NCI-H187 (cell line): ENCODE measurements at places on chromosomes 11 and 22.

- DNase-seq = peak; percentile 45
These were observed 164.5 kb upstream of the POU2AF2 start for GRCh38 chr11:111081021-111081511.

- no peak for DNase-seq
These were observed 6.7 kb upstream of the RAB3IL1 start for GRCh38 chr11:61924064-61924455.

- no peak for DNase-seq
These were observed 892.4 kb downstream of the KCNA4 start for GRCh38 chr11:29124470-29124869.

GRCh38 chr11:11247086-11247485 is 106.0 kb downstream of the CSNK2A3 start:
- no peak for DNase-seq

- DNase-seq = no peak
These were observed 31.6 kb upstream of the CCND1 start for GRCh38 chr11:69609351-69609750.

GRCh38 chr11:134264966-134265764 is 11.0 kb upstream of the GLB1L3 start:
- no peak for DNase-seq

GRCh38 chr11:27719546-27719925 is 19.3 kb upstream of the BDNF start:
- no peak for DNase-seq

DNA sequence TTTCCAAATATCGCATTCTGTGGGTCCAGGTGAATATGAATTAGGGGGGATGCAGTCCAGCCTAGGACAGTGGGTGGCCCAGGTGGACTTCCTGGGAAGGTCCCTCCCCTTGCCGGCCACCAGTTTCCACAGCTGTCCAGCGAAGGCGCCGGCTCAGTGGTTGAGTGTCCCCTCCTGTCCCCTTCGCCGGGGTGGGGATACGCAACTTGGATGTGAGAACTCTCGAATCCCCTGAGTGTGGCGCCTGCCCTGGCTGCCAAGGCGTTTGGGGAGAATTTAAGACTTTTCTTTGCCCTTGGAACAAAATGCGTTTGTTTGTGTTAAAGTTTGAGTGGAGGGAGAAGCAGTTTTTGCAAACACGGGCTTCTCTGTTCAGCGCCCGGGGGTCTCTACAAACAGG is 123.7 kb downstream of the KCNQ1OT1 start:
- no peak for DNase-seq

GRCh38 chr22:44003405-44004103 is 20.5 kb upstream of the PARVB start:
- DNase-seq = no peak

- no peak for DNase-seq
These were observed 4.5 kb downstream of the GSTT2 start for GRCh38 chr22:23984430-23984829.

DNA sequence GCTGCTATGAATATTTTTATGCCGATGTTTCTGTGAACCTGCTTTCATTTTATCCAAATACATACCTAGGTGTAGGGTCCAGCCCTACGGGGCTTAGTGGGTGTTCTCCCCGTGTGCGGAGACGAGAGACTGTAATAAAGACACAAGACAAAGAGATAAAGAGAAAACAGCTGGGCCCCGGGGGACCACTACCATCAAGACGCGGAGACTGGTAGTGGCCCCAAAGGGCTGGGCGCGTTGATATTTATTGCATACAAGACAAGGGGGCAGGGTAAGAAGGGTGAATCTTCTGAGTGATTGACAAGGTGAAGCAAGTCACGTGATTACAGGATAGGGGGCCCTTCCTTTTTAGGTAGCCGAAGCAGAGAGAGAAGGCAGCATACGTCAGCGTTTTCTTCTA is 920.1 kb downstream of the BRD1 start:
- no peak for DNase-seq

- DNase-seq = no peak
These were observed 1.5 kb downstream of the PRR33 start for GRCh38 chr11:1889941-1890855.

DNA sequence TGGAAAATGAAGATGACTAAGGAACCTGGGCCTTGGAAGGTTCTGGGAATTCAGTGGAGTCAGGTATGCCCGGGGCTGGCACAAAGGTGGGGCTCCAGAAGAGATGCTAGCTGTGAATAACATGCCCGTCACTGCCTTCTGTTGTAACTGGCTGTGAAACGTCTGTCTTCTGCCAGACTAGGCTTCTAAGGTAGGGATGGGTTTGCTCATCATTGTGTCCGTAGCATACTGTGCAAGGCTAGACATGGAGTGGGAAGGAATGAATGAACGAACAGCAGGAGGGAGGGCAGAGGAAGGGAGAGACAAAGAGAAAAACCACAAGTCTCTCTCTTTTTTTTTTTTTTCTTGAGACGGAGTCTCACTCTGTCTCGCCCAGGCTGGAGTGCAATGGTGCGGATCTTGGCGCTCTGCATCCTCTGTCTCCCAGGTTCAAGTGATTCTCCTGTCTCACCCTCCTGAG is 327.4 kb downstream of the MN1 start:
- no peak for DNase-seq

- no peak for DNase-seq
These were observed 269.8 kb upstream of the PDGFD start for GRCh38 chr11:104433751-104434150.

DNA sequence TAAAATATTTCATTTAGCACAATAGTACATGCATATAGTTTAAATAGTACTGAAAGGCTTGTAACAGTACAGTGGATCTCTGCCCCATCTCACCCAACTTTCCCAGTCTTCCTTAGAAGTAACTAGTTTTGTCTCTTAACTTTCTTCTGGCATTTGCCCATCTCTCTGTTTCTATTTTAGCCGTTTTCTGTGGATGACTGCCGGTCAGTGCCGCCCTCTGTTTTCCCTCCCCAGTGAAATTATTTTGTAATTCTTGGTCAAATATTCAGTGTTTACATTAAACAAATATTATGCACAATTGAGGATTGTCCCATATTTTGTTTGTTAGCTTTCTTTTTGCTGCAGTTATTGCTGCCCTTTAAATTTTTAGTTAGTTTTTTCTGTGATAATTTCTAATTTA is 8.3 kb downstream of the PDHX start:
- no peak for DNase-seq

- no peak for DNase-seq
These were observed 108.9 kb downstream of the MORC2 start for GRCh38 chr22:30859714-30860095.

DNA sequence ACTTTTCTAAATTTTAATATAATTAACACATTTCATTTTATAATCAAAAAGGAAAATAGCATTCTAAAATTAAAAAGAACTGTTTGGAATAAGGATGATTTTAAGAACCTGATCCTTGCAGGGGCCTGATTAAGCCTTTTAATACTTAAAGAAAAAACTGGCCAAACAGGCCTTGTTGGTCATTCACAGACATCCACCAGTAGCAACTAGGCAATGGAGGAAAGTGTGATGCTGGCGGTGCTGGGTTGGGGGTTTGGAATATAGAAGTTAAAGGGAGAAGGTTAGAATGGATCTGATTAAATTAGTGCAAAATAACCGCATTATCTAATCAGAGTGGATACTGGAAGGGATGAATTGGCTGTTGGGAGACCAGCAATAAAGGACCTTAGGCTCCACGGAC is 16.9 kb upstream of the TEAD1 start:
- no peak for DNase-seq

DNA sequence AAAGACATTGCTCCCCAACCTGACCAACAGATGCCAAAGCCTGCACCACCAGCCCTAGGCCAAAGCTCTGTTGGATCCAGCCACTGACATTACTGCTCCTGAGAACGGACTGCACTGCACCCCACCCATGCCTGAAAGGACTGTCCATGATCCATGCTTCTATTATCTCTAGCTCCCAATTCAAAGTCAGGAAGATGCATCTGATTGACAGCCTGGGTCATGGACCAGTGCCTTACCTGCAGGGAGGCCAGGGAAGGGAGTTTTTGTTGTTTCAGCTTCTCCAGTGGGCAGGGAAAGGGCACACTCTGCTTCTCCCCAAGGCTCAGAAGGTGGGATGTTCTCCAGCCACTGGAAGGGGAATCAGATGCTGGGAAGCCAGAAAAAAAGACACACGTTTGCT is 4.8 kb upstream of the PRDM11 start:
- DNase-seq = no peak

DNA sequence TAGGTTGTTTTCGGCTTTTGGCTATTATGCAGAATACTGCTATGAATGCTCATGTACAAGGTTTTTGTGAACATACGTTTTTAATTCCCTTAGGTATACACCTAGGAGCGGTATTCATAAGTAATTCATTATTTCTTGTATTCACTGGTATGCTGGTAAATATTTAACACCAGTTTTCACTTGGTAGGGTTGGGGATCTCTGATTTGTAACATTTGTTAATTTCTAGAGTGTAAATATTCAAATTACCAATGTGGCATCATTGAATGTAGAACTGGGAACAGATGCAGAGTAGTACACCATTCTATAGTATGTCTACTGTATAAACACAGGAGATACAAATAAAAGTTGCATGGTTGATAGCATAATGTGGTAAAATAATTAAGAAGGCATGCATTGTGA is 16.3 kb downstream of the GVQW3 start:
- DNase-seq = no peak

- peak; percentile 52 for DNase-seq
These were observed 400.4 kb downstream of the NXPE2 start for GRCh38 chr11:115078461-115079438.

- DNase-seq = no peak
These were observed 33.2 kb downstream of the SLC5A12 start for GRCh38 chr11:26688701-26689100.

DNA sequence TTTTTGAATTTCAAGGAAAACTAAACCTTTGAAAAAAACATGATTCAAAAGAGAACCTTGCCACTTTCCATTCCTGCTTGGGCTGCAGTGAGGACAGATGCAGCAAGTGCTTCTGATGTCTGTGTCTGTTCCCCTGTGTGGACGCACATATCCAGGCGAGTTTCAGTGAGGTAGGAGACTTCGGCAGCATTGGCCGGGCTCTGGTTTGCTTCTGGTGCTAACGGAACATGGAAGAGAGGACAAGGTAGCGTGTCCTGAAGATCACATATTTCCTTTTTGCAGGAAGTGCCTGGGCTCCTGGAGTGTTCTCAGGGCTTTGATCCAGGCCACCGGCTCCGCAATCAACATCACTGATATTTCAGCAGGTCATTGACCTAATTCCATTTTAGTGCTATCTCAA is 33.1 kb upstream of the IGLL5 start:
- DNase-seq = no peak

DNA sequence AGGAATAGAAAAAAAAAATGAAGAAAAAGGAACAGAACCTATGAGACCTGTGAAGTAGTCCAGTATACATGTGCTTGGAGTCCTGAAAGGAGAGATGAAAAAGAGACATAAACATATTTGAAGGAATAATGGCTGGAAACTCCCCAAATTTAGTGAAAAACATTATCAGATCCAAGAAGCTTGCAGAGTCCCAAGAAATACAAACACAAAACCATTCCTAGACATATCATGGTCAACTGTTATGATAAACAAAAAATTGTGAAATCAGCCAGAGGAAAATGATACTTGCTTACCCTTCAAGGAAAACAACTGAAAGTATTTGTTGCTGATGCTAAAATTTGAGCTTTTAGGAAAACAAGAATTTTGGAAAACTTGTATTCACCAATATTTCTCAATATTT is 250.1 kb downstream of the DDX10 start:
- no peak for DNase-seq

DNA sequence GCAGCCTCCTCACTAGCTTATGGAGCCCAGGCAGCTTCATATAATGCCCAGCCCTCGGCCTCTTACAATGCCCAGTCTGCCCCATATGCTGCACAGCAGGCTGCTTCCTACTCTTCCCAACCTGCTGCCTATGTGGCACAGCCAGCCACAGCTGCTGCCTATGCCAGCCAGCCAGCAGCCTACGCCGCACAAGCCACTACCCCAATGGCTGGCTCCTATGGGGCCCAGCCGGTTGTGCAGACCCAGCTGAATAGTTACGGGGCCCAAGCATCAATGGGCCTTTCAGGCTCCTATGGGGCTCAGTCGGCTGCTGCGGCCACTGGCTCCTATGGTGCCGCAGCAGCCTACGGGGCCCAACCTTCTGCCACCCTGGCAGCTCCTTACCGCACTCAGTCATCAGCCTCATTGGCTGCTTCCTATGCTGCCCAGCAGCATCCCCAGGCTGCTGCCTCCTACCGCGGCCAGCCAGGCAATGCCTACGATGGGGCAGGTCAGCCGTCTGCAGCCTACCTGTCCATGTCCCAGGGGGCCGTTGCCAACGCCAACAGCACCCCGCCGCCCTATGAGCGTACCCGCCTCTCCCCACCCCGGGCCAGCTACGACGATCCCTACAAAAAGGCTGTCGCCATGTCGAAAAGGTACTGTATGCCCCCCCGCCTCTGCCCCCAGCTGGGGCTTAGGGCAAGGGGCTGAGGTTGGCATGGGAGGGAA is 8.8 kb downstream of the RBM14 start:
- DNase-seq = no peak

- no peak for DNase-seq
These were observed 73.9 kb downstream of the CADM1 start for GRCh38 chr11:115430345-115430744.

DNA sequence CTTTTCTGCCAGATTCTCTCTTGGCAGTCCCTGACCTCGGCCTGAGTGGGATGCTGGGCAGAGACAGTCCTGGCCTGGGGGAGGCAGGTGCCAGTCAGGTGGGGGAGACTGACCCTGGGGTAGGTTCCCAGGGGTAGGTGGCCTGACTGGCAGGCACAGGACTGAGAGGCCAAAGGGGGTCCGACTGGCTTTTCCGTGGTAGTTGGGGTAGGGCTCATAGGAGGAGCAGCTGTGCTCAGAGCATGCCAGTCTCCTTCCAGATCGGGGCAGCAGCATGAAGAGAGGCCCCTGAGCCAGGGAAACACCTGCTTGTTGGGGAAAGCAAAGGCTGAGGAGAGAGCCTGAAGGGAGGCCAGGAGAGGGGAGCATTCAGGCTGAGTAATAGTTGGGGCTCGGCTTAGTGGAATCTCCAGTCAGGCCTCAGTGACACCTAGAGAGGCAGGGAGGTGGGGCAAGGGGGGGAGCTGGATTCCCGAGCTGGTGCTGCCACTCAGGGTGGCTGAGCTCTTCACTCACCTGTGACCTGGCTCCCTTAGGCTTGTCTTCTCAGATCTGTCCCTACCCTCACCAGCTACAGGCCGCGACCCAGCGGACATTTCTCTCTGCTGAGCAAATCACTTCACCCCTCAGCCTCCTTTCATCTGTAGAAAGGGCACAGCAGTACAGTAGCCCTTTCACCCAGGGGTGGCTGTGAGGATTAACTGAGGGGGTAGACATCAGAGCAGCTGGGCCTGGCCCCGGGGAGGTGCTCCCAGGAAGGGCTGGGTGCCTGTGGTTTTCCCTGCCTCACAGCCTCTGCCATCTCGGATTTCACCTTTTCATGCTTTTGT is 26.2 kb downstream of the MCM5 start:
- peak; percentile 62 for DNase-seq

GRCh38 chr11:11717064-11717725 is 95.4 kb upstream of the GALNT18 start:
- no peak for DNase-seq

GRCh38 chr11:2992997-2993325 is 832 bp upstream of the NAP1L4 start:
- no peak for DNase-seq
